Activated T-cell treated with anti-CD3 and anti-CD28 coated beads, Interleukin-2, amount 50 U/mL, for 72 hours (primary cell): ENCODE measurements at places on chromosomes 6 and 20. TPM values are rescaled to one million over a fixed set of nuclear protein-coding genes. Genes with fewer than 3 reads are reported as not detected.

DNA sequence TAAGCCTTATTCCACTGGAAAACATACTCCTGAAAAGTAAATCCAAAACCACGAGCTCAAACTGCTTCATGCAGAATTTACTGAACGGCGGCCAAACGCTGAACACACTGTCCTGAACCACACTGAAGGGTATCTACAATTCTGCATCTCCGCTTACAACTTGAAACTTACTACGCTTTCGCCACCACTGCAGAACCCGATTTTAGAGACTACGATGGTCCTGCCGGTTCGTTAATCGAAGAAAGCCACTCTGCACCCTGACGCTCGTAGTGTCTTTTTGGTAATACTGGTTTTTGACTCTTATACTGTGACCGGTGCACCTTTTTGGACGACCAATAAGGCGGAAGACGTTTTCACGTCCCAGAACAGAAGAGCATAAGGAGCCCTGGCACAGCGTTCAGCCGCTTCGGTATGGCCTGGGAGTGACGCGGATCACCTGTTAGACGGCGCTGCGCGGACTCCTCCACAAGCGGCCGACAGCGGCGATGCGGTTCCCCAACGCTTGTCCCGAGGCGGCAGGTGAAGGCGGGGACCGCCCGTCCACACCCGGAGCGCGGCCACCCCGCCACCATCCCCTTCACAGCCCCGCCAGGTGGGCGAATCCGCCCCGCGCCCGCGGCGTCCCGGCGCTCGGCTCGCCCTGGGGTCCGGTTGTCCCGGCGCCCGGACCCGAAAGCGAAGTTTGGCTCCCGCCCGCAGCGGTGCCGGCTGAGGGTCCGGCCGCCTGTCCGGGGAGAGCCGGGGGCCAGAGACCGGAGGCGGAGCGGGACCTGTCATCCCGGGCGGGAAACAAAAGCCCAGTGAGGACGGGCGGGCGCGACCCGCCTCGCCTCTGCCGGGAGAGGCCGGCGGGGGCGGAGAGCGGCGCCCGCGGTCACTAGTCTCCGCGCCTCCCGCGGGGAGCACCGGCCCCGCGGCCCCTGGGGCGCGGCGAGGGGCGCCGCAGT, 784 bp downstream of the FKBP5 start:
- DNase-seq = peak; percentile 70

PSMB1 gene
- total RNA-seq = 169 TPM

GRCh38 chr6:93017213-93017612, 402.1 kb downstream of the EPHA7 start:
- DNase-seq = no peak

DNA sequence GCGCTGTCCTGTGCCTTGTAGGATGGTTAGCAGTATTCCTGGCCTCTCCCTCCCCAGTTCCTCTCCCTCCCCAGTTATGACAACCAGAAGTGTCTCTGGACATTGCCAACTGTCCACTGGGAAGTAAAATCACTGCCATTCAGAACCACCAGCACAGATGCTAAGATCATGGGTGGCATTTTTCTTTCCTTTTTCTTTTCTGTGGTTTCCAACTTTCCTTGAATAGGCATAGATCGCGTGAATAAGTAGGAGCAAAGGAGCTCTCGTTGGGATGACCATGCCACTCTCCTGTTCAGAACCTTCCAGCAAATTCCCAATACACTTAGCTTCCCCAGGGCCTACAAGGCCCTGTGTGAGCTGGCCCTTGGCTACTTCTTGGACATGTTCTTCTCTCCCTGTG, 59.0 kb downstream of the EYA2 start:
- DNase-seq = no peak

- DNase-seq = no peak
These were observed 11.3 kb downstream of the ARHGAP40 start for GRCh38 chr20:38612751-38613515.

DNA sequence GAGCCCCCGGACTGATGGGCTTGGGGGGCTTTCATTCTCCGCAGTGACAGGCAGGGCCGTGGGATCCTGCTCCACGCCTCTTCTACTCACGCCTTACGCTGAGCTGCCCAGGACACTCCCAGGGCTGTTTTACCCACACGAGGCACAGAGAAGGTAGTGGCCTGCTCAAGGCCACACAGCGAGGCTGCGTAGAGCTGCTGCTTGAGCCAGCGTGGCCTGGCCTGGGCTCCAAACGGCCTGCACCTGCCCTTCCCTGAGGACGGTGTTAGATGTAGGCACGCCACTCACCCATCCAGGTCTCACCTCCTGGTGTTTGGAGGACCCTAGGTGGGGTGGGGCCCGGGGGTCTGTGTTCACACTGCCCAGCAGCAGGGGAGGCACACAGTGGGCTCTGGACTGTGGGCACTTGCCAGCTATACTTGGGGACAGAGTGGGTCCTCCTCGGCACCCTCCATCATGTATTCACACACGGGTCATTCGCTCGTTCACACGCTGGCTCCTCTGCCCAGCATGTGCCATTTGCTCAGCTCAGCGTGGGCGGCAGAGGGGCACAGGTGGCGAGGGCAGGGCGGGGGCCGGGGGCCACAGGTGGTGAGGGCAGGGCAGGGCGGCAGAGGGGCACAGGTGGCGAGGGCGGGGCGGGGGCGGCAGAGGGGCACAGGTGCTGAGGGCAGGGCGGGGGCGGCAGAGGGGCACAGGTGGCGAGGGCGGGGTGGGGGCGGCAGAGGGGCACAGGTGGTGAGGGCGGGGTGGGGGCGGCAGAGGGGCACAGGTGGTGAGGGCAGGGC, 18.4 kb upstream of the RBBP8NL start:
- DNase-seq = no peak

DNA sequence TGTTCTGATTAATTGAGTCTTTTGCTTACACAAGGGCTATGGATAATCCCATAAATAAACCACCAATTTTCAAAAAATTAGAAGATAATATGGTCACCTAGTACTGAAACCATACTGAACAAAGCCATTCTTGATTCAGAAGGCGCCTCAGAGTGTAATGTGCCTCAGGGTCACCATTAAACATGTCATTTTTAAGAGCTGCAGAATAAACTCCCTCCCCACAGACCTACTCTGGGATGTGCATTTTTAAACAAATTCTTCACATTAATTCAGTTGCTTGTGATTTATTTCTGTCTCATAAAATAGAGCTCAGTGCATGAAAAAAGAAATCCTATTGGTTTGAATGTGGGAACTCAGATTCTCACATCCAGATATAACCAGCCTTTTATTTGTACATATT, 202.1 kb upstream of the HEY2 start:
- DNase-seq = no peak

- no peak for DNase-seq
These were observed 15.3 kb downstream of the PRL start for GRCh38 chr6:22281341-22282085.

POPDC3 gene
- not detected for total RNA-seq

- DNase-seq = peak; percentile 72
These were observed 1.4 kb downstream of the CLIC1 start for GRCh38 chr6:31734821-31735406.

- no peak for DNase-seq
These were observed 348.9 kb downstream of the NRN1 start for GRCh38 chr6:5657684-5658430.

GRCh38 chr6:33593414-33593727, 13.3 kb upstream of the BAK1 start:
- DNase-seq = no peak

GRCh38 chr6:145531822-145532221, 203.5 kb downstream of the EPM2A start:
- DNase-seq = no peak

SNX3 gene
- 61.4 TPM for total RNA-seq

- no peak for DNase-seq
These were observed 450.3 kb upstream of the GJE1 start for GRCh38 chr6:141682391-141682790.

DNA sequence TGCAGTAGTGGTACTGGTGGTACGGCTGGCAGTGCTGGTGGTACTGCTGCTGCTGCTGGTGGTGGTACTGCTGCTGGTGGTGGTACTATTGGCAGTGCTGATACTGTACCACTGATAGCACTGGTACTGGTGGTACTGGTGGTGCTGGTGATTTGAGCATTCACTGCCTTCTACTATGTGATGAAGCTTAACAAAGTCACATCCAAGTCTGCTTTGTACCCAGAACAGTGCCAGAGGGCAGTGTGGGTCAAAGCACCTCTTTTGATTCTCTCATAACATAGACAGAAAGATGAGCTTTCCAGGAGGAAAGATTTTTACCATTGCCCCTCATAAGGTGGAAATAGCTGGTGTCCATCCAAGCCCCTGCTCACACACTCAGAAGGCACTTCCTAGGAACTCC, 48.7 kb downstream of the ANKRD6 start:
- no peak for DNase-seq

DNA sequence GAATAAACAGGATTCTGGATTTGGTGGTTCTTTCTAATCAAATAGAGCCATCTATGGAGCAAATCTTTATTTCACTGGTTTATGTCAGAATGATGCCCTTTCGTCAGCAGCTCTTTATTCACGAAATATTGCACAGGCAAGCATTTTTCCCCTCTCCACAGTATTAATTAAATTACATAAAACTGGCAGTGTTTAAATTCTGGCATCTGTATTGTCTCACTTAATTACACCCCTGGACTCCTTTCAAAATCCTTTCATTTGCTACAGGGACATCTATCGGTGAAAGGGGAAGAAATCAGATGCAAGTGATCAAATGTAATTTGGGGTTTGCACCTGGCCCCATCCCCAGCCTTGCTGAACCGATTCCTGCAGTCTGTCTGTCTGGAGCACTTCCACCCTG, 801.9 kb downstream of the QKI start:
- no peak for DNase-seq

- no peak for DNase-seq
These were observed 66.4 kb upstream of the KIF13A start for GRCh38 chr6:18053555-18054445.

DNA sequence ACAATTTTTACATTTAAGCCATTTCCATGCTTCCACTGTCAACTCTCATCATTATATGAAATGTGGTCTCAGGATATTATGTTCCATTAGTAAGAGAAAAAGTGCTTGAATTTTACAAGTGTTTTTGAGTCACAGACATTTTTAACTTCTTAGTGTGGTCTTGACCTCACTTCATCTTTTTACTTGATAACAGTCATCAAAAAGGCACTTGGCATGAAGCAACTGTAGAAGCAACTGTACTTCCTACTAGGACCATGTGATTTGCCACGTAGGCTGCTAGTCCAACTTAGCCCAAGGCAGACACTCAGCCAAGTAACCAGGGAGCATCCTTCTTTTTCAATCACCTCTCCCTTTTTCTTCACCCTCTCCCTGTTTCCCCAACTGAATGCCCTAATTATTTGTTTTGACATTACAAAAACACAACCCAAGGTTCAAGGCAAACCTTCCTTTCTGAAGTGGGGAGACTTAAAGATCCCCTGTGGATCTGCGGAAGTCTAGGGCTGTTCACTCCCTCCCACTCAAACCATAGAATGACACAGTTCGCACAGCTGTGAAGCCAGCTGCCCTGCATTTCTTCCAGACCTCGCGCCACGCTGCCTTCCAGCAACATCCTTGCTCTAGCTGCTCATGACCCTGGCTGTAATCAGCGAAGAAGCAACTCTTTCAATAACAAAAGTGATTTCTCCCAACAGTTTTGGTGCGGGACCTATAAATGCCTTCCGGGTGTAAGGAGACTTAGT, 45.0 kb downstream of the PHACTR1 start:
- no peak for DNase-seq

RIPPLY2 gene
- not detected for total RNA-seq

DNA sequence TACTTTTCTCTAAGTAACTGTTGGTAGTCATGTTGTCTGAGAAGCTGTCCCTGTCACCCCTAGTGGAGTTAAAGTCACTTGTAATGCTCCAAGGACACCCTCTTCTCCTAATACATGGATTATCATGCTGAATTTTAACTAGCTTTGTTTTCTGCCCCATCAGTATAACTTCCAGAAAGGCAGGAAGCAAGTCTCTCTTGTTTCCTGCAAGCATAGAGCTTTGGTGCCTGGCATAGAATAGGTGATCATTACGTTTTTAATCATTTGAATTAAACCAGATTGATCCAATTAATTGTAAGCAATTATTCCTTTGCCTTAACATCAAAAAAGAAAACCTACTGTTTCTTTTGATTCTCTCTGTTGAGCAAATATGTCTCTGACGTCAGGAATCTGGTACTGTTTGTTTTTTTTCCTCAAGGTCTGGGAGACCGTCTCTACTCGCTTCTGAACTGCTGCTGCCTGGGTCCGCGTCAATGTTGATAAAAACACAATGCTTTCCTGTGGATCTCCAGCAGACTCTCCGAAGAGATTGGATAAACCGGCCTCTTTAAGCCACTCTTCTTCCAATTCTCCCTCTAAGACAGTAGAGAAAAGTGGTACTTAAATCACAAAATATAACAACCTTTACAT, 71.8 kb downstream of the ARHGAP18 start:
- no peak for DNase-seq

DNA sequence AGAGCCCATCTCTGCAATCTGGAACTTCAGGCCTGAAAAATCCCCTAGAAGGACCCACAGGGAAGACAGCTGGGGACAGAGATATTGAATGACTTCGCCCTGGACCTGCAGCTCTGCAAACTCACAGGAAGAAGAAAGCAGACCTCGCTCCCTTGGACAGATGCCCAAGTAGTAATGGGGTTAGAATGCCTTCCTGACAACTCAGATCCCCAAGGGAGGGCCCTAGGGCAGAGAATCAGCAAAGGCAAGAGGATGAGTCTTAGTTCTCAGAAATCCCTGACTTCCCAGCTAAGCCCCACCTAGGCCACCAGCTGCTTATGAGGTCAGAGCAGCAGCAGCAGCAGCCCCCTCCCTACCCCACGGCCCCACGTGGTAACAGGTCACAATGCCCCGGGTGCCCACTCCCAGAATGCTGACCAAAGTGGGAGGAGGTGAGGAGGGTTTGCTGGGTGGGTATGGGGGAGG, at the start of gene C20orf141:
C20orf141 (plus strand) TSS at position 401 of the 465 bp plus-strand sequence. CDS start 198 bp downstream, outside the sequence.
- DNase-seq = no peak

DNA sequence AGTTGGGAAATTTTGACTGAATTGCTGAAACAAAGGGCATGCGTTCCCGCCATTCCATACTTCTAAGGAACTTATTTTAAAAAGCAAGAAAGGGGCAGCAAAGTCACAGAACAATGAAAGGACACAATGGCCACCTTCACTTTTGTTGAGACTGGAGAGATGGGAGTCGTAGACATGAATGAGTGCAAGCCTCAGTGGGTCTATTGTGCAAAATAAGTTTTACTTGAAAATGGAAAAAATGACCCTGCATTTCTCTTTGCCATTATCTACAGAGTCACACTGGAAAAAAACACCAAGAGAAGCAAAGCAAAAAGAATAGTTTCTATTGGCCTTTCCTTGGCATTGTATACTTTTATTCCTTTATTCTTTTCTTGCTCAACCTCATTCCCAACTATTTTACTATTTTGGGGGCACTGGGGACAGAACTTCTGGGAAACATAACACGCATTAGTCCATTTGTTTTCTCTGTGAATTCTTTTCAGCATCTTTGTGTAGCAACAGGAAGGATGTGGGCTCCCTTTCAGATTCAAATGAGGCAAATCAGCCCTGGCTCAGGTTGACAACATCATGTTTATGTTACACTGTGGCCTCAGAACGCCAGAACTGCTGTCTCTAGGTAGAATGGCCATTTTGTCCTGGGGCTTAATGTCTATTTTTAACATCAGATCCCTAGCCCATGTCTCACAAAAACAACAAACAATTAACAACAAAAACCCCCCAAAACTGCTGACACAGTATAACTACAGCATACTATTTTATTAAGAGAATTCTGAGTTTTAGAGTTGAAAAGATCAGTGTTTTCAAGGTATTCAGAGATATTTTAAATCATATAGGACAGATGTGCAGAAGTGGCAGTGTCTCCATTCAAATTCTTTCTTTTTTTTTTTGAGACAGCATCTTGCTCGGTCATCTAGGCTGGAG, 122.2 kb downstream of the FYN start:
- peak; percentile 64 for DNase-seq
